GM04504 (cell line): ENCODE measurements at places on chromosomes 1 and 21.

DNA sequence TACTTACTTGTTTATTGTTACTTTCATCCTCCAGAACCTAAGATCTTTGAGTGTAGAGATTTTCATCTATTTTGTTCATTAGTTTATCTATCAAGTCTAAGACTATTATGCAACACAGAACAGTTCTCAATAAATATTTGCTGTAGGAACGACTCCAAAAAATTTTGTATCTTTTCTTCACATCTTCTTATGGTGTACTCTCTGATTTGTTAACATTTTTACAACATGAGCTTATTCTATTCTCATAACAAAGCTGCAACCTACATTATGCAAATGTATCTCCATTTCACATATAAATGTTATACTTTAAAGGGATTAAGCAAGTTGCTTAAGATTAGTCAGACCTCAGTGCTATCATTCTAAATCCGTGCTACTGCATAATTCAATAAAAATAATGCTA lies 514.2 kb upstream of the ZP4 start:
- no peak for DNase-seq

DNA sequence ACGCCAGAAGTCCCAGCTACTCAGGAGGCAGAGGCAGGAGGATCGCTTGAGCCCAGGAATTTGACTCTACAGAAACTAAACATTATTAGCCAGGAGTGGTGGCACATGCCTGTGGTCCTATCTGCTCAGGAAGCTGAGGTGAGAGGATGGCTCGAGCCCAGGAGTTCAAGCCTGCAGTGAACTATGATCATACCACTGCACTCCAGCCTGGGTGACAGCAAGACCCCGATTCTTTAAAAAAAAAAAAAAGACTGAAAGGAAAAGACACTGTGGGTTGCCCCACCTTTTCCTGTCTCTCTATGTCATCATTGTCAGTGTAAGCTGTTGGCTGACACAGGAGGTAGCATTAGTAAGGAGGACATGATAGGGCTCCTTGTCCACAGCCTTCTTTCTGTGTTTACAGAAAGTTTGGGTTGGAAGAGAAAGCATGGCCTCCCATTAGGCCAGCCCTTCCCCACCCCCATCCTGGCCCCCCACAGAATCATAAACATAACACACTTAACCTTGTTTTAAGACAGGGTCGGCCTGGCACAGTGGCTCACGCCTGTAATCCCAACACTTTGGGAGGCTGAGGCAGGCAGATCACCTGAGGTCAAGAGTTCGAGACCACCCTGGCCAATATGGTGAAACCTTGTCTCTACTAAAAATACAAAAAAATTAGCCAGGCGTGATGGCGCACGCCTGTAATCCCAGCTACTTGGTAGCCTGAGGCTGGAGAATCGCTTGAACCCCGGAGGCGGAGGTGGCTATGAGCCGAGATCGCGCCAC lies 20.6 kb upstream of the RCAN3 start:
- no peak for DNase-seq

GRCh38 chr1:21077085-21077484 lies 99.6 kb downstream of the EIF4G3 start:
- DNase-seq = no peak

GRCh38 chr21:41641821-41642701 lies 124.8 kb downstream of the RIPK4 start:
- DNase-seq = peak; percentile 87

- no peak for DNase-seq
Measured at GRCh38 chr1:190274721-190275120, 202.9 kb downstream of the BRINP3 start.

DNA sequence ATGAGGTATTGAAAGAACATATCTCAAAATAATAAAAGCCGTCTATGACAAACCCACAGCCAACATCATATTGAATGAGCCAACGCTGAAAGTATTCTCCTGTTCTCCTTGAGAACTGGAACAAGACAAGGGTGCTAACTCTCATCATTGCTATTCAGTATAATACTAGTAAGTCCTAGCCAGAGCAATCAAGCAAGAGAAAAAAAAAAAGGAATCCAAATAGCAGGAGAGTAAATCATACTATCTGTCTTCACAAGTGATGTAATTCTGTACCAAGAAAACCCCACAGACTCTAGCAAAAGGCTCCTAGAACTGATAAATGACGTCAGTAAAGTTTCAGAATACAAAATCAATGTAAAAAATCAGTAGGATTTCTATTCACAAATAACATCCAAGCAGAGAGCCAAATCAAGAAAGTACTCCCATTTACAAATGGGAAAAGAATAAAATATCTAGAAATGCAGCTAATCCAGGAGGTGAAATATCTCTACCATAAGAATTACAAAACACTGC lies 1632.8 kb downstream of the NCAM2 start:
- DNase-seq = no peak

DNA sequence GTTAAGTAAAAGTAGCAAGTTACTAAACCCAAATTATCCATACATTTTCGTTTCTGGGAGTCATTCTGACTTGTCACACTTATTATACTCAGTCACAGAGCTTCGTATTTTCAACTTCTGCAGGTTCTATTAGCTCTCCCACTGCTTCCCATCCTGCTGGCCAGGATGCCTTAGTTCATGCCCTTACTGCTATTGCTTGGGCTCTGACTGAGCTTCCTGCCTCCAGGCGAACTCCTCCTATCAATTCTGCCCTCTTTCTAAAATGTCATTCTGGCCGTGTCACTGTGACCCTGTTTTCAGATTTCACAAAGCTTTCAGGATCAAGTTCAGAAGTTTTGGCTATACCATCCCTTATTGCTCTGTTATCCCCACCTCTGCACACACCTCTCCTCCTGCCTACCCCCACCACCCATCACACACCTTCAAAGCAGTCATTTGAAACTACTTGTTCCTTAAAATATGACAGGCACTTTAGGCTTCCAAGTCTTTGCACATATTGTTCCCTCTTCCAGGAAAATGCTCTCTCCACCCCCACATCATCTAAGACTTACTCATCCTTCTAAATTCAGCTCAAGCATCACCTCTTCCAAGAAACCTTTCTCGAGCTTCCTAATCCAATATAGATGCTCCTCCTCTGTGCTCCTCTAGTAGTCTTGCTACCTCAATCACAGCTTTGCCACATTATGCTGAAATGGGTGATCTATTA lies 278.0 kb downstream of the BRINP2 start:
- DNase-seq = no peak

- DNase-seq = no peak
Measured at GRCh38 chr1:205480349-205480985, 24.0 kb upstream of the CDK18 start.

GRCh38 chr1:246506367-246506673 lies 759 bp downstream of the SMYD3 start:
- DNase-seq = no peak

DNA sequence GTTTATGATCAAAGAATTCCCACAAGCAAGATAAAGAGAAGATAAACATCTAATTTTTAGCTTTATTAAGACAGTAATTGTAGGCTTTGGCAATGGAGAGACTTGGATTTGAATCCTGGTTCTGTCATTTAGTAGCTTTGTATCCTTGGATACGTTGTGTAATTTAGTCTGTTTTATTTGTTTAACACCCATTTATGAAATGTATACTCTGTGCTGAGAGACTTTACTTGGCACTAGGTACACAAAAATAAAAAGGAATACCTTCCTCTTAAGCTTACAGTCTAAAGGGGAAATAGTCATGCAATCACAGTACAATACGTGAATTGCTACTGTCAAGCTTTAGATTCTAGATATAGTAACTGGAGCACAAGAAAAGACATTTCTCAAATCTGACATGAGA lies 23.8 kb downstream of the ZMPSTE24 start:
- DNase-seq = no peak

DNA sequence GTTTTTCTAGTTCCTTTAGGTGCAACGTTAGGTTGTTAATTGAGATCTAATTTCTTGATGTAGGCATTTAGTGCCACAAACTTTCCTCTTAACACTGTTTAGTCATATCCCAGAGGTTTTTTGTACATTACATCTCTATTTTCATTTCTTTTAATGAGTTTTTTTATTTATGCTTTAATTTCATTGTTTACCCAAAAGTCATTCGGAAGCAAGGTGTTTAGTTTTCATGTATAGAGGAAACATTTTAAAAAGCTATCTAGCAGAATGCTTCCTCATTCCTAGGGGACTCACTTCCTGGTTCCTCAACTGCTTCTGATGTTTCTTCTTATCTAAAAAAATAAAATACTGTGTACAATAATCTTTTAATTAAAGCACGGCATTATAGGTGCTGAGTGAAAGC lies 307.2 kb upstream of the CAMK1G start:
- DNase-seq = no peak

- no peak for DNase-seq
Measured at GRCh38 chr1:3821447-3821846, 25.1 kb upstream of the LRRC47 start.

DNA sequence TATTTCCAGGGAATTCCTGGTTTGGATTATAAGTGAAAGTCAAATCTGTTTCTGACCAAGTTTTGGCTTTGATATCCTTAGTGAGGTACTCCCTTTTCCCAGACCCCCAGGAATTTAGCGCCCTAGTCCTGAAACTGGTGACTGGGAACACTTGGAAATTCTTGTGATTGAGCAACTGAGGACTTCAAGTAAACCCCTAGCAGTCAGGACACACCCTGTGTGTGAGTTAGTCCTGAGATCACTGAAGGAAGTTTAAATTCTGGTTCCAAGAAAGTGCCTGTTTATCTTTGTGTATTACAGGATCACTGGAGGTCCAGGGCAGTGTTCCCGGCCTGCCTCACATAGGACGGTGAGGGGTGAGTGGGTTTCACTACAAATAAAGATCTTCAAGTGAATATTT lies 95.1 kb upstream of the F3 start:
- no peak for DNase-seq

DNA sequence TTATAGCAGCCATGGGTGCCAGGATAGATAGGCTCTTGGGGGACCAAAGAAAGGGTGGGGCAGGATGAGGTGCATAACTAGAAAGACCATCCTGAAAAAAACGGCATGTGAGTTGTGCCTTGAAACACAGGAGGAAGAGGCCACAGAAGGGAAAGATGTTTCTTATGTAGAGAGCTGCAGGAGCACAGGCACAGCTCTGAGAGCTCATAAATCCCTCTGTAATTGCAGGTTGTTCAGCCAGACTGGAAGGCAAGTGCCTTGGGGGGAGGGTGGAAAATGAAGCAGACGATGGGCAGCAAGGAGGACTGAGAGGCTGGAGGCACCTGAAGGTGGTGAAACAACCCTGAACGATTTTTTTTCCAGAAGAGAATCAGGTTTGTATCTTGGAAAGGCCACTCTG lies 170.7 kb downstream of the NR5A2 start:
- no peak for DNase-seq

DNA sequence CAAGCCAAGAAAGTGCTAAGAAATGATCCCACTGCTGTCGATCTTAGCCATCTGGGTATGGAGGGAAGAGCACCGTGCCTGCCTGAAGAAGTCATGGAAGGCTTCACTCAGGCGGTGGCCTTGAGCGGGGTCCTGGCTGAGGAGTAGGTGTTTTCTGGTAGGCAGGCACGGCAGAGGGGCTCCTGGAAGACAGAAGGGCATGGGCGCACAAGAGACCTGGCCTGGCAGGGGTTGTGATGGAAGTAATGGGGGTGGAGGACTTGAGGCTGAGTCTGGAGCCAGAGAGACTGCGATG lies 185.1 kb downstream of the KAZN start:
- DNase-seq = no peak

DNA sequence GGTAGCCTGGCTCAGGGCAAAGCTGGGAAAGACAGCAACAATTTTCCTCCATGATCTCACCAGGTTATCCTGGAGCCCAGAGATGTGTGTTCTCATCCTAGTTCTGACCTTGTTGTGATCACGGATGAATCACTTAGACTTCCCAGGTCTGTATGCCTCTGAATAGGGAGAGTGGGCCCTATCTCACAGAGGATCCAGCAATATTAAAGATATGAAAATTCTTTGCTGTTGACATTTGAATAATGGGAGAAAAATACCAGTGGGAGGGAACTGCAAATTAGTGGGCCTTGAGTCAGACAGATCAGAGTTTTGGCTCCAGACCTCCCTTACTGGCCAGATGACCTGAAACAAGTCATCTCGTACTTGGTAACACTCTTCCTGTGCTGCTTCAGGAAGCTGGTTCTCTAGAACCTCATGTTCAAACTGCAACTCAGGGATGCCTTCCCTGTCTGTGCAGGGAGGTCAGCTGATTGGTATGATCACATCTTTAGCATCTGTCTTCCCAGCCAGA lies 32.8 kb upstream of the RNF19B start:
- peak; percentile 66 for DNase-seq

DNA sequence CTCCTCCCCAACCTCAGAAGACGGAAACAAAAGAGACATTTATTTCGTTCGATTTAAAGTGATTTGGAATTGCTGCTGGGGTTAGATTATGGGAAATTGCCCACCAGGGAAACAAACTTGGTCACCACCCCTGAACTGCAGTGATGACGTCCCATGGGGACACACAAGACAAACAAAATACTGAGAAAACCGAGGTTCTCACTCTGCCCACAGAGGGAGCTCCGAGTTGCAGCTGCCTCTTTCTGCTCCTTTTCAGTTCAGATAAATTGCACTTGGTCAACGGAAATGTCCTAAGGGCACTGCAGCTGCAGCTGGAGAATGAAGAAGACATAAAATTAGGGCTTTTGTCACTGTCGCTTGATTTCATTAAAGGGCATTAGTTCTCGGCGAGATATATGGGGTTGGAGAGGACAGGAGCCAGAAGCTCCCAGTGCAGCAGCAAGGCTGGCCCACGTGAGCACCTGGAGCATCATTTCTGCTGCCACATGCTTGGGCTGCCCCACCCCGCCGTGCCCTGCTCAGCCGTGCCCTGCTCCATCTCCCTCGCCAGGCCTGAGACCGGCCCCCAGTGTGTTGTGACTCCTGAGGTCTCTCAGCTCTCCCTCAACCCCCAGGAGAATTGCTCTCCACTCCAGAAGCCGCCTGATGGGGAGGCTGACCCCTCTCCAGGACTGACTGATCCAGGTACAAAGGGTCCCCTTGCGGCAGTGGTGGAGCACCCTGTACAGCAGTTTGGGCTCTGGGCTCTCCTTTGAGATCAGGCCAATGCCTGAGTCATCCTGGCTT lies 231.7 kb upstream of the AJAP1 start:
- no peak for DNase-seq

DNA sequence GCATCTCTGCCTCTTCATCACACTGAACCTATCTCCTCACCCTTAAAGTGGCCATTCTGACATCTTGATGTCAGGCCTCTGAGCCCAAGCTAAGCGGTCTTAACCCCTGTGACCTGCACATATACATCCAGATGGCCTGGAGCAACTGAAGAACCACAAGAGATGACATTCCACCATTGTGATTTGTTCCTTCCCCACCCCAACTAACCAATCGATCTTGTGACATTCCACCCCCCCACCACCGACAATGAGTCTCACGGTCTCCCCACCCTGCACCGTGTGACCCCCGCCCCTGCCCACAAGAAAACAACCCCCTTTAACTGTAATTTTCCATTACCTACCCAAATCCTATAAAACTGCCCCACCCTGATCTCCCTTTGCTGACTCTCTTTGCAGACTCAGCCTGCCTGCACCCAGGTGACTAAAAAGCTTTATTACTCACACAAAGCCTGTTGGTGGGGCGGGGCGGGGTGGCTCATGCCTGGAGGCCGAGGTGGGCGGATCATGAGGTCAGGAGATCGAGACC lies 21.0 kb upstream of the PINK1 start:
- no peak for DNase-seq

GRCh38 chr1:25019337-25020172 lies 89.5 kb upstream of the RUNX3 start:
- no peak for DNase-seq
